ENCODE measurements at places on chromosomes 5 and 9.
A peak's percentile ranks its signal among the peaks of the same experiment; 100 is the strongest.

DNA sequence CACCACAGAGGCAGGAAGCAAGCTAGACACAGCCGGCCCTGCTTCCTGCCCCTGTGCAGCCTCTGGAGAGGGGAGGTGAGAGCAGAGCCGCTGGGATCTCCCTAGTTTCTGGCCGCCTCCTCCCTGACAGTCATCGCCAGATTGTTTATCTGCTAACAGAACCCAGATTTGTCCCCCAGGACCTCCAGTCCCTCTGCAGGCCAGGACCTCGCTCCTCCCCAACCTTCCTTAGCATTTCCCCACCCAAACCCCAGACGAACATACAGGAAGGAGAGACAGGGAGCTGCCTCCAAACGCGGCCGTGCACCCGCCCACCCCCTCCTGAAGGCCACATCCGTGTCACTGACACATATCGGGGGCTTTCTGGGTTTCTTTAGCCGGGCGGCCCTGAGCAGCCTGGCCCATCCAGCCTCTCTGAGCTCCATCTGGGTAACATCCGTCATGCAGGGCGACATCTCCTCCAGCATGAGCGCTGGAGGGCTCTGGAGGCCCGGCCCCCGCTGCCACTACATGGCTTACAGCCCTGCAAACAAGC, 47.5 kb downstream of the DBH start:
- no peak for DNase-seq

- peak; percentile 18 for DNase-seq
Observed at GRCh38 chr5:131589510-131590348, 45.3 kb downstream of the RAPGEF6 start.

- DNase-seq: no peak
Observed at GRCh38 chr5:91366551-91366950, 16.6 kb downstream of the ARRDC3 start.

- no peak for DNase-seq
Observed at GRCh38 chr5:78953092-78953800, 31.9 kb downstream of the ARSB start.

GRCh38 chr9:109488791-109489492, 9.2 kb downstream of the PTPN3 start:
- no peak for DNase-seq

DNA sequence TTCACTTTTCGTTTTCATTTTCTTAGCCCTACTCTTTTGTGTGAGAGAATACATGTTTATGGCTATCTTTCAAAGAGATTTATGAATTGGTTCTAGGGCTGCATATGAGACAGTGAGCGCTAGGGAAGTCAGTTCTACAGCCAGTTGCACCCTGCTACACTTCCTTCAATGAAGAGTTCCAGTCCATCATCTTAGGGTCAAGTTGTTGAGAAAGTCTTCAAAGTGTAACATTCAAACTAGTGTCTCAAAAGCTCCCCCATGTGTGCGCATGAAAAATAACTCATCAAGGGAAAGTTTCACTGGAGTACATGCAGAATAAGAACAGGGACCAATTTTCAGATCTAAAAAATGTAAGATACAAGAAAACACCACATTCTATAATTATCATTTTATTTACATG, 317.2 kb downstream of the DEPDC1B start:
- DNase-seq: no peak

DNA sequence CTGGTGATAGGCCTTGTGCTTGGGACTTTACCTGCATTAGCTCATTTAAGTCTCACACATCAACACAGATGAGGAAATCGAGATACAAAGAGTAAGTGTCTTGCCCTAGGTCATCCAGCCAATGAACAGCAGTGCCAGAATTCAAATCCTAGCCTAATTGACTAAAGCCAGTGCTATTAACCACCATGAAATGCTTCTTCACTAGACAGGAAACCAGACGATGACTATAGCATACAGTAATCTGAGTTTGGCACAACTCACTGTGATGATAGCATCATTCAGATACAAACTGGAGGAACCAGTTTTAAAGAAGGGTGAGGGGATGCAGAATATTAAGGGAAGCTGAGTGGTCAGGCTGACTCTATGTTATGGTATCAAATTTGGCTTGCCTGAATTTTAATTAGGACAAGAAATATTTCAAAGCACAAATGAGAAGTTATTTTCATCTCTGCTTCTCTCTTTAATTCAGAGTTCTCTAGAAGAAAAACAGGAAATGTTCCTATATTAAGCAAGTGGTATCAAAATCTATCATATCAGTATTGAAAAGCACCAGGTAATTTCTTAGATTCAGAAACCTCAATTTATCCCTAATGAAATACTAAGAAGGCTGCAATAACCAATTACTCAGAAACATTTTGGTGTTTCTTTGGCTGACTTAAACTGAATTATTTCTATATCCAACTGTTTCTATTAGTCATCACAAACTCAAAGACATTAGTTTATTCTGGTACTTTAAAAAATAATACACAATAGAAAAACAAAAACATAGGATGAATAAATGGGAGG, 147.0 kb upstream of the RASA1 start:
- DNase-seq: no peak

DNA sequence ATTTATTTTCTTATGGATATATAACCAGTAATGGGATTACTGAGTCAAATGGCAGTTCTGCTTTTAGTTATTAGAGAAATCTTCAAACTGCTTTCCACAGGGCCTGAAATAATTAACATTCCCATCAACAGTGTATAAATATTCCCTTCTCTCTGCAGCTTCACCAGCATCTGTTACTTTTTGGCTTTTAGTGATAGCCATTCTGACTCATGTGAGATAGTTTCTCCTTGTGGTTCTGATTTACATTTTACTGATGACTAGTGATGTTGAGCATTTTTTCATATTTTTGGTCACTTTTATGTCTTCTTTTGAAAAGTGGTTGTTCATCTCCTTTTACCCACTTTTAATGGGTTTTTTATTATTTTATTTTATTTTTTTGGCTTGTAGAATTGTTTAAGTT, 1290.3 kb upstream of the CDH9 start:
- DNase-seq: no peak

DNA sequence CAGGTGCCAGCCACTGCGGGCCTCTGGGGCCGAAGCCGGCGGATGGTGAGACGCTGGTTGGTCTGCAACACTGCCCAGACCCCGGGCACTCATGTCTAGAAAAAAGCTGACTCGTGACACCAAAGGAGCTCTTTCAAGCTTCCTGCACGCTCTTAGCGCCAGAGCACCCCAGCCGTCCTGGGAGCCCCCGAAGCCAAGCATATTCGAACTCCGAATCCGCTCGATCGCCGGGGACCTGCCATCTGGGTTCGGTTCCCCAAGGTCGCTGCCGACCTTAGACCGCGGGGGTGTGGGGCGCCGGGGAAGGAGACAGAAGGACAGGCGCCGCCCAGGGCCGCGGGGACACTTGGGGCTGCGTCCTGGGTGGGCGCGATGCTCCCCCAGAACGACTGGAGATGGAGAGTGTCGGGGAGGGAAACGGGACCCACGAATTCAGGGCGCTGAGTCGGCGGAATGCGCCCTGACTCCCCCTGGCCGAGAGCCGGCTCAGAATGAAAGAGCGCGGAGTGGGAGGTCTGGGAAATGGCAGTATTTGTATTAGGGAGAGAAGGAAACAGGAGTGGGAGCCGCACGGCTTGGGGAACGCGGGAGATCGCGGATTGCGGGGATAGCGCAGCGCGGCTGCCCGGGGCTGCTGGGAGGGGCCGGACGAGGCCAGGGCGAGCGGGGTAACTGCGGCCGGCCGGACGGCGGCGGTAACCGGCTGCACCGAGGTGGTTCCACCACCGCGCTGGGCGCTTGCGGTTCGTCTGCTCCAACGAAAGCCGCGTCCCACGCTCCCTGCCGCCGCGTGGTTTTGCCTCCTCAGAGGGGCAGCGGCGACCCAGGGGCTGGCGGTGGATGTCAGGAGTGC, 20.1 kb upstream of the MARCHF6 start:
- no peak for DNase-seq

- DNase-seq: no peak
Observed at GRCh38 chr5:179802950-179803562, 3.6 kb downstream of the MGAT4B start.

DNA sequence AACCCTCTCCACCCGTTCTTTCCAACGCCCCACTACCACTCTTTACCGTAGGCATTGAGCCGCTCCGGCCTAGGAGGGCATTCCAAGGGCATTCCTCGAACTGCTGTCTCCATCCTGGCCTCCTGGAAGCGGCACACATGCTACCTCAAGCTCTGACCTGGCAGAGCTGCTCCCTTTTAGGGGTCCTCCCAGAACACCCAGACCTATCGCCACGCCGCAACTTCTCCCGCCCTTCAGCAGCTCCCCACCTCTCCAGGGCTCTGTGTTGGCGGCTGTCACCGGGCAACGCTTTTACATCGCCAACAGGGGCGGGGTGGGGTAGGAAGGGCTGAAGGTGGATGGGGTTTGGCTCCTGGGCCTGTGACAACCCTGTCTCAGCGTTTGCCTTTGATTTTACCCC, 4.6 kb upstream of the MYORG start:
- DNase-seq: no peak

DNA sequence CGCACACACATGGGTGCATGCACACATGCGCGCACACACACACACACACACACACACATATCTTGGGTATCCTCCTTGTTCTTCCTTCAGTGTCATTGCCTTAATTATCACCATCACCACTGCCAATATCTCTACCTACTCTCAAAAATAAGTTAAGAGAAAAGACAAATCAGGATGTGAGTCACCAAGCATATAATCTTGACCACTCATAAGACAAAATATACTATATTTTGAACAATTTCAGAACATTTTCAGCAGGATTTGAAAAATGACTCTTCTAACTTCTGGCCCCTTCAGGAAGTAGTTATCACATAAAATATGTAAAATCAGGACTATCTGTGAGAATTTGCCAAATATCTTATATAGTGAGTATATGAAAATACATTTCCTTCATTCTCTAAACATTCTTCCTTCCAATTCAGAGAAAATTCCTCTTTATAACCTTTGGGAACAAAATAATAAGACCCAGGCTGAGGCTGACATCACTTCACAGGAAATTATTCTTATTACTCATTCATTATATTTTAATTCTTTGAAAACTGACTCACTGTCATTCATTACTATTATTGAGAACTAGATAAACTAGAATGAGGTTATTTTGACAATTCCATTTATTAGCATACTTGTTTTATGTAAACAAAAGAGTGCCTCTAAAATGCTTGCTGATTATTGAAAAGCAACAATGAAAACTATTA, 772.0 kb upstream of the ACO1 start:
- no peak for DNase-seq

DNA sequence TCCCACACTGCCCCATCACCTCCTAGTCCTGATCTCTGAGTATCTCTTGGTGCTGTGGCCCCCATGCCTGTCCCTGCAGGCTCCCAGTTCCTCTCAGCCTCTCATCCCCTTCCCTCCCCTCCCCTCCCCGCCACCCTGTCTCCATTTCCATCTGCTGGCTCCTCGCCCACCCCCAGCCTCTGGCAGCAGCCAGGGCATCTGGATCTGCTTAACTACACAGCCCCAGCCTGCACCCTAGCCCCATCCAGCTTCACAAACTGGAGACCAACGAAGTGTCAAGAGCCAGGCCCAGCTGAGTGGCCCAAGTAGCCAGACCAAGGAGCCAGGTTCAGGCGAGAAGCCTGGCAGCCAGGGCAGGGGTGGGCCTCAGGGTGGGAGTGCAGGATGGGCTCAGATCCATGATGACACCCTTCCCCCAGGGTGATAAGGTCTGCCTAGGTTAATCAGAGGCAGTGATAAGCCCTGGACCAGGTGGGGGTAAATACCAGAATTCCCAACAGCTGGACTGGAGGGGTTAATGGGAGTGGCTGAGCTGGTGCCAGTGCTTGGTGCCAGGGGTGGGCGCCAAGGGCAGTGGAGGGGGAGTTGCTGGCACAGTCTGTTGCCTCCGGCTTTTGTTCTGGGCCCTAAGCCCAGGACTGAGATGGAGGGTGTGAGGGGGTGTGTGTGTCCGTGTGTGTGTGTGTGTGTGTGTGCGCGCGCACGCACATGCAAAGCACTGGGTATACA, 2.5 kb downstream of the IL11RA start:
- no peak for DNase-seq

DNA sequence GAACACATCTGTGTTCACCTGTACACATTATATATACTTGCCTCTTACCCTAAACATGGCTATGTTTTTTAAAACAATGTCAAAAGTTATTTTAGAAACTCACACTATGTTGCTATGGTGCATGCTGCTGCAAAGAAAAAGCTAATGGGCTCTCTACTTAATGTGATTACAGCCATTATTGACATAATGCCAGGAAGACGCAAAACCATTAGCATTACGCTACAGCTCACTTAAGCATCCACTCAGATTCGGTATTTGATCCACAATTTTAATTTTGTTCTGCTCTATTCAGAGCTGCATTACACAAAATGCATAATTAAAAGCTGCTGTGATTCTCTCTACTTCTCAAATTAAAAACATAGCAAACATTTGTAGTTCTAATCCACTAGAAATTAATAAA, 395.2 kb downstream of the BNC2 start:
- DNase-seq: no peak

DNA sequence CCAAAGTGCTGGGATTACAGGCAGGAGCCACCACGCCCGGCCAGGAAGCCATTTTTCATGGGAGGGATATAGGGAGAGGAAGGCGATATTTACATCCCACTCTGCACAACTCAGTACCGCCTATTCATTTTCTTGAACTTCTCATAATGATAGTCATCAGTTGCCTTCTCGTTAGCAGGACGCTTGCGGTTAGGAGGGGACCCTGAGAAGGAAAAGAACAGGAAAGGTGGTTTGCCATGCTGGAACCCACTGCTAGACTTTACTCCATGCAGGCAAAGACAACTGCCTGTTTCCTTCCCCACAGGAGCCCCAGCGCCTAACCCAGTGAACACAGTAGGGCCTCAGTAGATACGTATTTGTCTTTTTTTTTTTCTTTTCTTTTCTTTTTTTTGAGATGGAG, 4.1 kb upstream of the TOR1A start:
- no peak for DNase-seq

DNA sequence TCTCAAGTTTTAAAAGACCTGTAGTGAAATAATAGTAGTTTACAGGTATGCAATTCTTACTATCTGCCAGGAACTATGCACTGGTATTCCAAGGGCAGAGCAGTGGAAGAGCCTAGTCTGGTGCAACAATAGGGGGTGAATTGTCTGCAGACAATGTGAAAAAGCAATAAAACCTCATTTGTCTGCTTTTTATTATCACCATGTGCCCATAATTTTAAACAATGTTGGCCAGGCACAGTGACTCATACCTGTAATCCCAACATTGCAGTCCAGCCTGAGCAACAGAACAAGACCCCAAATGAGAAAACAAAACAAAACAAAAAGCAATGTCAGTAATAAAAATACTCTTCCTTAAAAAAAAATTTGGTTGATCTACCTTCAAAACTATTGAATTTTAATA, 12.2 kb upstream of the SLC44A1 start:
- DNase-seq: no peak

DNA sequence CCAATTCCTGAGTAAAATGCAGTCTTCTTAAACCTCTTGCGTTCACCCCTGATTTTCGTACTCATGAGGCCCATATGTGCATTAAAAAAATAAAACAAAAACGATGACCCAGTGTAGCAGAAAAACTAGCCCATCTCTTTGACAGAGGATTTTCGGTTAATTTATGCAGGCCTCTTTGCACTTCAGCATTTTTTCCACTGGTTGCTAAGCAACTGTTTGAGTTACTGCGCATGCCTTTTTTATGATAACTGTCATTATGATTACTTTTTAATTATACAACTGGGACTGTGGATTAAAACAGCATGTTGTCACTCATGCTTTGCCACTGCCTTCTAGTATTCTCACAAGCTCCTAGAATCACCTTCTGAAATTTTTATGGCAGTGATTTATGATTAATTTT, 165.0 kb downstream of the SMARCA2 start:
- DNase-seq: no peak
